Stimulated activated naive CD4-positive, alpha-beta T cell treated with Interleukin-2 at 50 U/mL for 16 hours (primary cell): ENCODE measurements at places on chromosomes 11 and 22.
A peak's percentile ranks its signal among the peaks of the same experiment; 100 is the strongest.

DNA sequence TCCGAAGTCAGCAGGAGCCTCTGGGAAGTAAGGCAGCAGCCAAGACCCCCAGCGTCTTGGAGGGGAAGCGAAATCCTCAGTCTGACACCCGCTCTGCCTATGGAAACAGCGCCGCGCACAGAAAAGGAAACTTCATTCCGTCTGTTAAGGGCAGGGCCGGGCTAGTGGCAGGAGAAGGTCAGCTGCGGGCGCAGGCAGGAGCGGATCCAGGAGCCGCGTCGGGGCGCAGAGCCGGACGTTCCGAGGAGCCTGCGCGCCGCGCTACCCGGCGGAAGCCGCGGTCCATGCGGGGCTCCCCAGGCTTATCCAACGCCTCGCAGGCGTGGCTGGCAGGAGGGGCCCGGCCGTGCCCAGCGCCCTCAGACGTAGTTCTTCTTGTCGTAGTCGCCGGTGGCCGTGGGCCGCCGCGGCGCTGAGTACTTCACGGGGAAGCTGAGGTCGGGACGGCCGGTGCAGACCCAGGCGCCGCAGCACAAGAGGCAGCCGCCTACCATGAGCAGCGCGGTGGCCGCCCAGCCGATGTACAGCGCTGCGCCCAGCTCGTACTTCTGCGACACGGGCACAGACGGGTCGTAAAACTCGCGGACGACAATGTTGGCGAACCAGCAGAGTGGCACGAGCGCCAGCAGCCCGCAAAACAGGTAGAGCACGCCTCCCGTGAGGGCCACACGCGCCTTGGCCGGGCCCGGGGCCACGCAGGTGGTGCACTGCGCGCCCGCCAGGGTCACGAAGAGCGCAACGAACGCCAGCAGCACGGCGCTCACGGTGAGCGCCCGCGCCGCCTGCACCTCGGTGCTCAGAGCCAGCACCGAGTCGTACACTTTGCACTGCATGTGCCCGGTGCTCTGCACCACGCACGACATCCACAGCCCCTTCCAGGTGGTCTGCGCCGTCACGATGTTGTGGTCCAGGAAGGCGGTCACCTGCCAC lies 705 bp downstream of the CLDN5 start:
- DNase-seq, result no peak

DNA sequence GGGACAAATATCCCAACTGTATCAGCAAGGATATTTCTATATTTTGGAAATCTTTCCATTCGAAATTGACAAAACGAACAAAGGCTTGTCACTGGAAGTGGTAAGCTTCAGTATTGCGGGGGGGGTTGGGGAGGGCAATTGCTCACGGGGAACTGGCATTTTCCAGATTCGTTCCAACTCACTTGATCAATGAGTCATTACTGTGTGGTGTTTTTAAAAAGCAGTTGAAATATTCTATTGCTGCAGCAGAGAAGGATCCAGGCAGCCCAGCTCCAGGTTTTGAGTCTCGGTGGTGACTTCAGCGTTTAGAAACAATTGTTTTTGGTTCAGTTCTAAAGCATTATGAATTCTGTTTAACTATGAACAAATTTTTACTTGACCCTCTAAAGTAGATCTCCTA lies 33.8 kb upstream of the FBLN1 start:
- no peak for DNase-seq

GRCh38 chr11:69385832-69386427 lies 92.0 kb downstream of the MYEOV start:
- DNase-seq, result no peak

- no peak for DNase-seq
These were observed 46.0 kb upstream of the WNT7B start for GRCh38 chr22:46022881-46023512.

DNA sequence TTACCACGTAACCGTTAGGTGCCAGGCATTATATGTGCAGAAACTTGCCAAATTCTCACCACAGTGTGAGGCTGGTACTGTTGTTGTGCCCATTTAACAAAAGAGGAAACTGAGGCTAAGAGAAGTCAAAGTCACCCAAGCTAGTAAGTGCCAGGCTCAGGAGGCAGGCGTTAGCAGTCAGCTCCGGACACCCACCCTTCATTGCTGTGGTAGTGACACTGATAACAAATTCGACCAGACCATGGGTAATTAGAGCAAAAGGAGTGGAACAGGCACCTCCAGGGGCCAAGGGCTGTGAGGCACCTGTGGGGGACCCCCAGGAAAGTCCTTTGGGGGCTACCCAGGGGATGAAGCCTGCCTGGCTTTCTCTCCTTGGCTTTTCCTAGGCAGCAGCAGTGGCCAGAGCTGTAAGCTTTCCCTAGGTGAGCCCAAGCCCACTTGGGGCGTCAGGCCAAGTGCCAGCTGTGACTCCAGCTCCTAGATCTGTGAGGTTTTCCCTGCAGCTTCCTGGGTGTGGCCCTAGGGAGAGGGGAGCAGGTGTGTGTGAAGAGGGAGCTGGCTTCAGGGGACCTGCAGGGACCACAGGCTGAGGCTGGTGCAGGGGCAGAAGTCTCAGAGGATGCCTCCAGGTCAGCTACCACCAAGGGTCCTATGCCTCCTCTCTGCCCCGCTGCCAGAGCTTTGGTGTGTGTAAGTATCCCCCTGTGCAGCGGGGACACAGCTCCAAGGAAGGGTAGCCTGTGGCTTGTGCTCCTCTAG lies 19.7 kb upstream of the ALX4 start:
- DNase-seq, result no peak

DNA sequence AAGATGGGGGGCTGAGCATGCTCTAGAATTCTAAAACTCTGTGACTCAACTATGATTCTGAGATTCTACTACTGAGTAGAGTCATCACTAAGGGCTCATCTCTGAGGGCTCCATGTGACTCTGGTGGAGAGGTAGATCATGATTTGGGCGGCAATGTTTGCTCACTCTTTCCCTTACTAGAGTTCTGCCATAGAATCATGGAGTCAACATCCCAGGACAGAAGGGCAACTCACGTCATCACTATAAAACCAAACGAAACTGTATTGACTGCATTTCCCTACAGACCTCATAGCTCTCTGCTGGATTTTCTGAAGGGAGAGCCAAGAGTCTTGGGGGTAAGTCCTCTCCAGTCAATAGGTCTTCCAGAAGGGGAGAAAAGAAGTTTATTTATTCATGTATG lies at the start of gene MS4A14:
Gene MS4A14 (plus strand): TSS at position 78 of the 400 bp plus-strand sequence. CDS start 120 bp downstream, at position 198.
- no peak for DNase-seq

DNA sequence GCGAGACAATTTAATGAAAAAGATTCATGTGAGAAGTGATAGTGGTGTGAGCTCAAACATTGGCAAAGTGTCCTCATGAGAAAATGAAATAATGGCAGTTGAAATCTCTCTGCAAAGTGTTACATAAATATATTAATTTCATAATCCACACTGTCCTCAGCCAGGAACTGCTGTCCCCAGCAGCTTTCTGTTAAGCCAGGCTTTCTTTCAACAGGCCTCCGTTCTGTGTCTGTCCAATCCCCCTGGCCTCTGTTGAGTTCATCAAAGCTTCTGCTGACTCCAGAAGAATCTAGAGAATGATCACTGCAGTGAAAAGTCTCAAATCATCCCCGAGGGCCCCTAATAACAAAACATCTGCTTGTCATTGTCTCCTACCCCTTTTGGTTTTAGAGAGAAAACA lies 10.0 kb upstream of the ASCC2 start:
- no peak for DNase-seq

DNA sequence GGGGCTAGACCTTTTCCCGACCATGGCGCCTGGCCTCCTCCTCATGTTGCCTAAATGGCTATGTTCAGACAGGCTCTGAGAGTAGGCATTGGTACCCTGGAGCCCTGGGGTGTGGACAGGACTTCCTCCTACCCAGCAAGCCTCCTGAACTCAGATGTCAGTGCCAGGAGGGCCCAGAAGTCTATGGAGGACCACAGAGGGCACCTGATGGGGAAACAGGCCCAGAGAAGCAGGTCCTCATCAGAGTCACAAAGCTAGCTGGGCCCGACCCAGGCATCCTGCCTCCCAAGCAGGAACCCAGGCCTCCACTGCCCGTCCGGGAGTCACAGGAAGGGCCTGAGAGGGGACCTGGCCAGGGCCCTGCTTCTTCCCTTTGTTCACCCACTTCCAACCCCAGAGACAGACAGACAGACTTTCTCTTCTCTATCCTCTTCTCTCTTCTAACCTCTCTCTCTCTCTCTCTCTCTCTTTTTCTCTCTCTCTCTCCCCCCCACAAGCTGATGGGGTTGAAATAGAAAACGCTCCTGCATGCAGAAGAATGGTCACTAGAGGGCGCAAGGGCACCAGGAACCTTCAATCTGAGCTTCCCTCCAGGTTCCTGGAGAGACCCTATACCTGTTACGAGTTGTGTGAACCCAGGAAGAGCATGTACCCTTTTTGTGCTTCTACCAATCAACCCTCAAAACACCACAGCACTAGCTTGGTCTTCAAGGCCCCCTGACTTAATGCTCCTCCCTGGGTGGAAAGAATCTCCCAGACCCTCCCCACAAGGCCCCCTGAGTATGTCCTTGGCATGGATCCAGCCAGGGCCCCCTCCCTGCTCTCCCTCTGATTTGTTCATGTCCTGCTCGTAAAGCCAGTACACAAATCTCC lies 27.1 kb downstream of the ARAP1 start:
- DNase-seq, result peak; percentile 70

- no peak for DNase-seq
These were observed 84.9 kb downstream of the TRPC6 start for GRCh38 chr11:101498891-101499290.

- DNase-seq, result no peak
These were observed 48.8 kb downstream of the STIM1 start for GRCh38 chr11:3904228-3904627.

DNA sequence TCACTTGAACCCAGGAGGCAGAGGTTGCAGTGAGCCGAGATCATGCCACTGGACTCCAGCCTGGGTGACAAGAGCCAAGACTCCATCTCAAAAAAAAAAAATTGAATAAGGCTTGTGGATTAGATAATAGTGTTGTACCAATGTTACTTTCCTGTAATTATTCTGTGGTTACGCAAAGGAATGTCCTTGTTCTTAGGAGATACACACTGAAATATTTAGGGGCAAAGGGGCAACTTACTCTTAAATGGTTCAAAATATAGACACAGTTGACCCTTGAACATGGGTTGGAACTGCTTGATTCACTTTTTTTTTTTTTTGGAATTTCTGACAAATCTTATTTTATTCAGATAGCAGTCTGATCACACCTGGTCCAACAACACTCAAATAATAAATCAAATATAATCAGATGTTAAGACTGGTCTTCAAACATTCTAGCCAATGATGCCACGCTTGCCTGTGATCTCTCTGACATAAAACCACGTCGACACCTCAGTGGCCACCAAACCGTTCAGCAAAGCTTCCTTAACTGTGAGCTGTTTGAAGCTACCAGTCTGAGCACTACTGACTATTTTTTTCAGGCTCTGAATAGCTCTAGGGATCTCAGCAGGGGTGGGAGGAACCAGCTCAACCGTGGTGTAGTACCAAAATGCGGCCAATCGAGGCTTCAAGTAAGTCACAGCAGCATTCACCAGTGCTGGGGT lies 710 bp downstream of the ATP5MGL start:
- no peak for DNase-seq

GRCh38 chr11:123903932-123904331 lies 2.0 kb downstream of the OR8D4 start:
- DNase-seq, result no peak

GRCh38 chr11:125441648-125442410 lies 54.2 kb downstream of the FEZ1 start:
- DNase-seq, result no peak

DNA sequence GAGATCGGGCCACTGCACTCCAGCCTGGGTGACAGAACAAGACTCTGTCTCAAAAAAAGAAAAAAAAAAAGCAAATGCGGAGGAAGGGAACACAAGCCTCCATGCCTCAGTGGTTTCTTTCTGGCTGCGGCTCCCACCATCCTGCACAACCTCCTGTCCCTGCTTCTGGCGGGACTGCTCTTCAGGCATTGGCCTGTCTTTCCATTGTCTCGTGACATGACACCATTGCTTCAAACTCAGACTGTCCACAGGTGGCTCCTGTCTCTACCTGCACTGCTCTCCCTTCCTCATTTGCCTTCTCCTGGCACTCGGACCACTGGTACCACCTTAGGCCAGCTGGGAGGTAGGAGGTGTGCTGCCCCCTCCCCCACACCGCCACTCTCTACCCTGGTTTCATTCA lies 10.6 kb upstream of the PPM1F start:
- DNase-seq, result no peak

- DNase-seq, result no peak
These were observed 135.1 kb upstream of the PITPNB start for GRCh38 chr22:28053896-28054818.

- DNase-seq, result peak; percentile 24
These were observed 5.5 kb downstream of the PRSS23 start for GRCh38 chr11:86805873-86806310.

DNA sequence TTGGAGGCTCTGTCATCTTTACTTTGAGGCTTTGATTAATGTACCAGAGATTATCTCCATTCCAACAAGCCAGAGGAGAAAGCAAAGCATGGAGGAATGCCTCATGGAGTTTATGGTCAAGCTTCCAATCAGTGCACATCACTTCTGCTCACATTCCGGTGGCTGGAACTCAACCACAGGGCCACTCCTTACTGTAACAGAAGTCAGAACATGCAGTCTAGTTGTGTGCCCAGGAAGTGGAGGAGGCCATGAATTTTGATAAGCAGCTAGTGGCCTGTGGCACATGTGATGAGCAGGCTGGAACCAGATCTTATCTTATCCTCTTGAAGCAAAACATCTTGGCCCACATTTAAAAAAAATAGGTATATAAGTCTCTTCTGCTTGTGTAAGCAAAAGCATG lies 258.9 kb upstream of the ARHGAP20 start:
- DNase-seq, result no peak

DNA sequence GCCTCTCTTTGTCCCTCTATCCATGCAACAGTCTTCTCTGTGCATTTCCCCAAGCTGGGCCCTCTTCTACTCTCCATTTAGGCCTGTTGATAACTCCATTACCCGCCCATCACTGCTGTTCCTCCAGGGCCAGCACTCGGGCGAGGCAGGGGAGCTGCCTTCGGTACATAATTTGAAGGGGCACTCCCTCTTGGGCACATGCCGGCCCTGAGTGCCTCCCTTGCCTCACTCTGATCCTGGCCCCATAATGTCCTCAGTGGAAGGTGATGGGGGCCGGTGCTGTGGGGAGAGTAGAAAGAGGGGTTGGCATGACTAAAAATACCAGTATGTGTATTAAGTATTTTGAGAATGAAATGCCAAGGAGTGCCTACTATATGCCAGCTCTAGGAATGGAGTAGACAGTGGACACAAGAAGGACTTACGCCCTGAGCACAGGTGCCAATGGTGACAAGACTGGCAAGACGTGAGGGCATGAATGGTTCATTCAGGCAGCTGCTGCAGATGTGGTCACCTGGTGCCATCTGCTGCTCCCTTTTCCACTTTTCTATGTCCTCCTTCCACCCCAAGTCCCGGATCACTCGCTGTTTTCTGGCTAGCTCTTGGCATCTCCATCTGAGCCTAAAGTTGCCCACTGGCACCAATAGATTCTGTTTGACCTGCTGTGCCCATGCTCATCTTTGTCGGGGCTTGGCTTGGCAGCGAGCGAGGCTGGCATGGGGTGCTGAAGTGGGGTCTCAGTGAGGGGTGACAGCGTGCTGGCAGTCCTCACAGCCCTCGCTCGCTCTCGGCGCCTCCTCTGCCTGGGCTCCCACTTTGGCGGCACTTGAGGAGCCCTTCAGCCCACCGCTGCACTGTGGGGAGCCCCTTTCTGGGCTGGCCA lies 22.6 kb downstream of the TMEM218 start:
- no peak for DNase-seq

GRCh38 chr11:83326326-83326725 lies 40.2 kb upstream of the CCDC90B start:
- DNase-seq, result no peak

- DNase-seq, result no peak
These were observed 7.1 kb upstream of the TAB1 start for GRCh38 chr22:39392341-39392948.

GRCh38 chr11:8732324-8732670 lies 49.7 kb downstream of the RPL27A start:
- no peak for DNase-seq

GRCh38 chr22:28146401-28147314 lies 227.6 kb upstream of the PITPNB start:
- DNase-seq, result no peak
